Amniotic stem cell (primary cell): ENCODE measurements at places on chromosomes 13 and 19.

GRCh38 chr19:6963937-6964336 lies 57.3 kb downstream of the MBD3L2B start:
- DNase-seq = no peak

DNA sequence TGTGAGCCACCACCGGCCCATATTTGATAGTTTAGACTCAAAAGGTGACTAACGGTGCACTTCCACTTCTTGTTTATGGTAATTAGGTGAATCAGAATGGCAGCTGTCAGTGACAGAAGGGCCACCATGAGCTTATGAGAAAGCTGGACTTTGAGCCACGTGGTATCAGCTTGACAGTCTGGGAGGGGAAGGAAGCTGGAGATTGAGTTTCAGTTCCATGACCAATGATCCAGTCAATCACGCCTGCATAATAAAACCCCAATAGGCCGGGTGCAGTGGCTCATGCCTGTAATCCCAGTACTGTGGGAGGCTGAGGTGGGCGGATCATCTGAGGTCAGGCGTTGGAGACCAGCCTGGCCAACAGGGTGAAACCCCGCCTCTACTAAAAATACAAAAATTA lies 8.2 kb downstream of the EID2B start:
- no peak for DNase-seq

DNA sequence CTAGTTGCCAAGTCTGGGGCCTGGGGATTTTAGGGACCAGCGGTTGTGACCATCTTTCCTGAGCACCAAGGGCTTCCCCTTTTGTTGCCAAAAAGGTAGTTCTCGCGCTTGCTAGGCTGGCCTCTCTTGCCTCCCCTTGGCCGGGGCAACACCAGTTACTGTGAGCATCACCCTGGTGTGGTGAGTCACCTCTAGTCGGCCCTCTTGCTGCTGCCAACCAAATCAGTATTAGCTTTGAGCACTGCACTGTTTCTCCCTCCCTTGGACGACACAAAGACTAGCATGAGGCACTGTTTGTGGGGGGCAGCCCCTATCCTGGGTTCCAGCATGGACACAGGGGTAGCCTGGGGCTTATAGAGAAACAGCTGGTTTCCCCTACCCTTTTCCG lies 6.9 kb downstream of the SYDE1 start:
- DNase-seq = no peak

DNA sequence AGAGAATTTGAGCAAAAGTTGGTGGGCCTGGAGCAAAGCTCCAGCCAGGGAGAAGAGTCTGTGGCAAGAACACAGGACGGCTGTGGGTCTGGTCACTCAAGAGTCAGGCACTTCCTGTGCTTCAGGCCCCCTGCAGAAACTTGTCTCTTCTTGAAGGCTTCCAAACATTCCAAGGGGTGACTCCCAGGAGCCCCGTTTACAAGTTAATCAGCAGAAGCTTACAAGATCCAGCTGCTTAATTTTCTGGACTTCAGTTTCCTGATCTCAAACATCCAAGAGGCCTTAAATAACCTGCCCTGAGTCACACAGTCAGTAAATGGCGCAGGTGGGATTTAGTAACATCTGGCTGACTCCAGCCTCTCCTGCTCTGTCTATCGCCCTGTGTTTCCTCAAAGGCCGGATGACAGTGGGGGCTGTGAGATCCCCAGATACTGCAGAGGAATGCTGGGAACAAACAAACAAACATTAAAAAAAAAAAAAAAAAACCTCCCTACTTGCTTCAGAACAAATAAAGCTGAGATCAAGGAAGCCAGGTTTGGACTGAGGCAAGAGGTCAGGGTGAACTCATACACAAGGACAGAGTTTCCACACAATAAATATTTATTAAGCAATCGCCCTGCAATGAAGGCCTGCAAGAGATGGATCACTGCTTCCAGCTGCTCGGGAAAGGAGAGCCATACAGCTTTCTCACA lies 175.4 kb upstream of the RFC3 start:
- no peak for DNase-seq

DNA sequence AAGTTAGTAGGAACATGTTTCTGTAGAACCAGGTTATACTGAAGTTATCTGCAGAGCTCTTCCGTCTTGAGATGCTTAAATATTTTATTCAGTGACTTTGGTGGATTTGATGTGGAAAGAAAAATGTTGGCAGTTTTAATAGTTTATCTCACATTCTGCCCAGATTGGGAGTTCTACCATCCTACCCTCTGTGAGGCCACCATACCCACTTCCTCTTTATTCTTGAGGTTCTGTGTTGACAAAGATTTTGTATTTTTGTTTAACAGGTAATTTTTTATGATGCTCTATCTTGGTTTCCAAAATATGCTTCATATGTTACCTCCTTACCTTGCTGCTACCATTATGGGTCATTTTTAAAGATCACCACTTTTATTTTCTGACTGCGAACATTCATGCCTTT lies 156.2 kb upstream of the ATXN8OS start:
- no peak for DNase-seq

GRCh38 chr13:53336441-53337160 lies 308.0 kb downstream of the OLFM4 start:
- DNase-seq = no peak

GRCh38 chr19:3538965-3539755 lies at the start of gene TEKTIP1:
Gene TEKTIP1 (plus strand): TSS chr19:3539174. CDS start chr19:3539178, 4 bp downstream.
- no peak for DNase-seq

- no peak for DNase-seq
Measured at GRCh38 chr13:80604098-80604497, 263.2 kb upstream of the SPRY2 start.

DNA sequence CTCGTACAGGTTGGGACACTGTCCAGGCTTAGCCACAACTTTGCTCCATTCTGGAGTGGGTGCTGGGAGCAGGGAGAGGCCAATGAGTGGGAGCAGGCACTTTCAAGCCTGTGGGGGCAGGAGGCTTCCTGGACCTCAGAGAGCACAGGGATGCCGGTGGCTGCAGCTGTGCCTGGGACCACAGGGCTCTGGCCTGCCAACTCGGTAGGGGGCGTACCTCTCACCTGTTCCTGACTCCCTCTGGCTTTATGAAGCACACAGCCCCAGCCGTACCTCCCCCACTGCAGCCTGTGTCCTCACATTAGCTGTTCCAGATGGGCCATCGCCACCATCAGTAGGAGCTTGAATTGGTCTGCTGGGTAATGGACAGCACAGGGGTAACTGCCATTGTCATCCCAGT lies 278.7 kb upstream of the KLHL1 start:
- DNase-seq = no peak

- no peak for DNase-seq
Measured at GRCh38 chr19:50721441-50722137, 1.6 kb upstream of the CLEC11A start.

DNA sequence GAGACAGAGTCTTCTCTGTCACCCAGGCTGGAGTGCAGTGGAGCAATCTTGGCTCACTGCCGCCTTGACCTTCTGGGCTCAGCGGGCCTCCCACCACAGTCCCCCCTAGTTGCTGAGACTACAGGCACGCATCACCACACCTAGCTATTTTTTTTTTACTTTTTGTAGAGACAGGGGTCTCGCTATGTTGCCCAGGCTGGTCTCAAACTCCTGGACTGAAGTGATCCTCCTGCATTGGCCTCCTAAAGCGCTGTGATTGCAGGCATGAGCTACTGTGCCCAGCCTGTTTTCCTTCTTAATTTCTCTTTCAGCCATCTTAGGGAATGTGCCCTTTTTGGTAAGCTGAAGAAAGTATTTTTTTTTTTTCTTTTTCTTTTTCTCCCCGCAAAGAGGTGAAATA lies 42.6 kb upstream of the RNF113B start:
- no peak for DNase-seq
